Airway epithelial cell (primary cell): ENCODE measurements at places on chromosomes 2 and 18. TPM values are rescaled to one million over a fixed set of nuclear protein-coding genes. Genes with fewer than 3 reads are reported as not detected.

CELF4 gene
- total RNA-seq = 0.42 TPM in 1 of 2 replicates, not detected in the other

SERPINB4 gene
- 4.0 and 5.0 TPM in 2 replicates for total RNA-seq

TCF23 gene
- total RNA-seq = not detected in 2 replicates

EML6 gene
- 0.42 and 1.8 TPM in 2 replicates for total RNA-seq

THSD7B gene
- 0.05 and 0.07 TPM in 2 replicates for total RNA-seq

PROC gene
- total RNA-seq = 1.3 and 2.4 TPM in 2 replicates

KCNK3 gene
- total RNA-seq = not detected in 2 replicates

OR6B2 gene
- total RNA-seq = not detected in 2 replicates

NPPC gene
- total RNA-seq = not detected in 2 replicates

LRP2 gene
- not detected in 2 replicates for total RNA-seq

ITGA6 gene
- 348 and 398 TPM in 2 replicates for total RNA-seq
